ENCODE measurements at places on chromosomes 3 and 15.

DNA sequence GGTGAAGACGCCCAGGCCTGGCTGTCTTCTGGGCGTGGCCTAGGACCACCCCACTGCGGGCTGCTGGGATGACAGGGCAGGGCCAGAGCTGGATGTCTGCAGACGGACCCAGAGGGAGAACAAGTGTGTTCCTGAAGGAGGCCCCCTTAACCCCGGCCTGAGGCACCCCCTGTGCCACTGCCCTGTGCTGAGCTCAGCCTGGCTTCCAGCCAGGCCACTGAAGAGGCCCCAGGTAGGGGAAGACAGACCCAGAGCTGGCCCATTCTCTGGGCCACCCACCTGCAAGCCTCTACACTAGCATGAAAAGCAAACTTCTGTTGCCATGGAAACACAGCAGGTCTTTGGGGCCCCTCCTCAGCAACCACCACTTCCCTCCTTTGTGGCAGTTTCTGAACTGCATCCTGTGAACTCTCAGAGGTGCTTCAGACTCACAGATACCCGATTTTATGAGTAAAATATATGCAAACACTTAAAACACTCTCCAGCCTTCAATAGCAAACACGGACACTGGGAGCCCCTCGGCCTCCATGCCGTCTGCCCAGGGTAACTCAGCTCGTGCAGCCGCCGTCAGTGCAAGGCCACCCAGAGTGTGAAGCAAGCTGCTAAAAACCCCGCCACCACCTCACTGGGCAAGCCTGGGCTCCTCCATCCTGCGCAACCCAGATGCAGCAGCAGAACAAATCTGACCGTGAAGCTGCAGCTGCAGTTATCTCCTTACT, 42.5 kb downstream of the CMTM6 start:
- DNase-seq: no peak

DNA sequence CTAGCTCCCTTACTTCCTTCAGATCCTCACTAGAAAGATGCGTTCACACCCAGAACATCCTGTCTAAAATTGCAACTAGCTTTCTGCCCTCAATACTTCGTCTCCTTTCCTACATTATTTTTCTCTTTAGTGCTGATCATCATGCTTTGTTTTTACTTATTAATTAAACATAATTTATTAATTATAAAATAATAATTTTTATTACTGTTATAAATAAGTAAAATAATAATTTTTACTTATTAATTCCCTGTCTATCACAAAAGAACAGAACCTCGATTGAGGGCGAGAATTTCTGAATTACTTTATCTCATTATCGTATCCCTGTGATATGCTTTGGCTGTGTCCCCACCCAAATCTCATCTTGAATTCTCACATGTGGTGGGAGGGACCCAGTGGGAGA, 41.3 kb downstream of the GOLIM4 start:
- DNase-seq: no peak

- DNase-seq: no peak
Observed at GRCh38 chr3:127209840-127210653, 17.1 kb downstream of the PRR23E start.

DNA sequence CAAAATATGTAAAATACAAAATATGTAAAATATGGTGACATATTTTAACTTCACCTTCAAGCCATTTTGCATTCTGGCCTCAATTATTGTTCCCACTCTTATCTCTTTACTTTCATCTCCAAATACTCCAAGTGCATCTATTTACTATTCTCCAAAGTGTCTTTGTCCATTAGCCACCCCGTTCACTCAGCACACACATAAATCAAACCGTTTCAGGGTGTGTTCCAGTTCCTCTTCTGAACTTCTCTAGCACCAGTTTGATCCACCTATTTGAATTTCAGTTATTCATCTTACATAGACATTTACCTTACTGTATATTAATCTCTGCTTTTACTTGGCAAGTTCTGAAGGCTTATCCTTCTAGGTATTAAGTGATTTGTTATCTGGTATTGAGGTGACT, 45.1 kb downstream of the SGO1 start:
- DNase-seq: no peak

GRCh38 chr15:56894601-56895000, 23.8 kb upstream of the TCF12 start:
- no peak for DNase-seq

- DNase-seq: peak; percentile 81
Observed at GRCh38 chr15:63013052-63013808, 29.3 kb upstream of the TPM1 start.

DNA sequence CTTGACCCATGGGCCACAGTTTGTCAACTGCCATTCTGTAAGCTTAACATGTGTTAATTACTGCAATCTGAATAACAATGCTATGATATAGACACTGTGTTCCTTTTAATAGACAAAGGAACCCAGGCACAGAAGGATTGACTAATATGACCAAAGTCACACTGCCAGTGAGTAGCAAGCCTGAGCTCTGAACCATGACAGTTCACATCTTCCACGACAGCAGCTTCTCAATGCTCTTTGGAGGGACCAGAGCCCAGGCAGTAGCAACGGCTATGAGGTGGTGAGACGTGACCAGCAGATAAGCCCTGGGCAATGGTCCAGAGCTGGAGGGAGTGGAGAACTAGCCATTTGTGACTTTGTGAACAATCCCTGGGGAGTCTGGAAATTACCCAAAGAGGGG, 19.4 kb downstream of the CA12 start:
- no peak for DNase-seq

- DNase-seq: peak; percentile 91
Observed at GRCh38 chr3:110521019-110521418, 550.6 kb upstream of the NECTIN3 start.

DNA sequence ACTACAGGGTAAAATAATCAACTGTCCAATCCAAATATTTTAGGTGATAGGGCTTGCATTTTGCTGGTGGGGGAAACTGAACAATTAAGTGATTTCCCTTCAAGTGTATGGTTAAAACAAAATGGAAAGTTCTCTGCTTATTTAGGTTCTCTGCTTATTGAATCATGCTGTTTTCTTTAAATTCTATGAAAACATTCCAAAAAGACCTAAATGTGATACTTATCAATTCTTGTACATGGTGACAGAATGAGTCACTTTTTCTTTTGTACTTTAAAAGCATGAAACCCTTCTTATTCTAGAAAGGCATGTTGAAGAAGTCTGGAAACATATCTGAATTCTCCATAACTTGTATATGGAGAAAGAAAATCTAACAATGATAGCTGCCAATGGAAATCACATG, 192.6 kb downstream of the FMN1 start:
- no peak for DNase-seq

GRCh38 chr15:70523192-70523591, 240.2 kb downstream of the UACA start:
- no peak for DNase-seq

DNA sequence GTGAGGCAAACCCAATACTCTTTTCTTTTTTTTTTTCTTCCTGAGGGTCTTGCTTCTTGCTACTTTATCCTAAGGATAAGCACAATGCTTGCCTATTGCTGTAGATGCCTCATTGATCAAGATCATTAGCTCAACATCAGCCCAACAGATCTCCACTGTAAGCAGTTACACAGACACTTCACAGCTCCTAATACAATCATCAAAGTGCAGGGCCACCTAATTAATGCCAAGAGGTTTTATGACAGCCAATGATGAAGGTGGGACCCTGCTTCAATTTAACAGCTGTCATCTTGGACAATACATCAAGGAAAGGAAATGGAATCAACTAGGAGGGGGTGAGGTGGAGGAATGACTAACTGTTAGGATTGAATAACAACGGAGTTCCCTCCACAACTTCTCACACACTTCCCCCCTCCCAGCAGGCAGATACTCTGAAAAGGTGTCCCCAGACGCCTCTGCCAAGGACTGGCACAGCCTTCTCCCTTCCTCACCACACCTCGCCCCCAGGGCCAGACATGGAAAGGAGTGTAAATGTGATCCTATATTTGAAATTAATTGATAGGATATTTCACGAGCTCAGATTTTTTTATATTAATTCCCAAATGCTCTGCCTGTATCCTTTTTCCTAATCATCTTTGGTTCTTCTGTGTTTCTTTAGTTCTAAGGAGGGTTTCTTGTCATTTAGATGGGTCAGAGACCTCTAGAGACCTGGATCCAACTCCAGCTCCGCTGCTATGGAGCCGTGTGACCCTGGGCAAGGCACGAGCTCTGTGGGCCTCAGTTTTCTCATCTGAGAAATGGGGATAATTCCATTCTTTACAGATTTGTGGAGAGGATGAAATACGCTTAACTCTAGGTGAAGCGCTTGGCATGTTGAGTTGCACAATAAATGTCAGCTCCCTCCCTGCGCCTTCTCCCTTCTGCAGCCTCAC, 1.2 kb downstream of the DCLK3 start:
- no peak for DNase-seq

DNA sequence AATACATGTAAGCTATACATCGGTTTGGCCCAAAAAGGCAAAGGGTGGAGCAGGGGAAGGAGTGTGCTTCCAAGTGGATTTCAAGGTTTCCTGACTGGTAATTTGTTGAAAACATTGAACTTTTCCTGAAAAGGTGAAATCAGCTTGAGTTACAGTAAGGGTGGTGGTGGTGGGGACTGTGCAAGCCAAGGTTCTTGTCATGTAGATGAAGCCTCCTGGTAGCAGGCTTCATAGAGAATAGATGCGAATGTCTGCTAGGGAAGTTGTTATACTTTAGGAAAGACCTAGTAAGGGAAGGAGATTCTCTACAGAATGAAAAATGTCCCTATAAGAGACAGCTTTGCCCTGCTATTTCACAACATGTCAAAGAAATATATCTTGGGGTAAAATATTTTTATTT, 528.2 kb upstream of the CBLB start:
- no peak for DNase-seq

DNA sequence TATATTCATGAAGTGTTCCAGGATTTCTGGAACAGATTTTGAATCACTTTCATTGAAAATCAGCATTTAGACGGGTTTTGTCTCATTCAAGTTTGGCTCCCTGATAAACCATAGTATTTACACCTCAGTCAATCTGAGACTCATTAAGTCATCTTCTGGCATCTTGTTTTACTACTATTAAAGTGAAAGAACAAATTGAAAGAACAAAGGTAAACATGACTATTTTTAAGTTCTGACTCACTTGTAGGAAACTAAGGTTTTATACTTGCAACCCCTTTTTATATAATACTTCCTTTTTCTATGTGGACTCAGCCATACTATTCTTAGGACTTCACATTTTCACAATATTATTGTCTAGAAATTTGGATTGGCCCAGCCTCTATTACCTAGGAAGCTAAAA, 854.4 kb downstream of the SQOR start:
- DNase-seq: no peak

GRCh38 chr3:47266709-47267489, 15.7 kb downstream of the KIF9 start:
- peak; percentile 85 for DNase-seq

DNA sequence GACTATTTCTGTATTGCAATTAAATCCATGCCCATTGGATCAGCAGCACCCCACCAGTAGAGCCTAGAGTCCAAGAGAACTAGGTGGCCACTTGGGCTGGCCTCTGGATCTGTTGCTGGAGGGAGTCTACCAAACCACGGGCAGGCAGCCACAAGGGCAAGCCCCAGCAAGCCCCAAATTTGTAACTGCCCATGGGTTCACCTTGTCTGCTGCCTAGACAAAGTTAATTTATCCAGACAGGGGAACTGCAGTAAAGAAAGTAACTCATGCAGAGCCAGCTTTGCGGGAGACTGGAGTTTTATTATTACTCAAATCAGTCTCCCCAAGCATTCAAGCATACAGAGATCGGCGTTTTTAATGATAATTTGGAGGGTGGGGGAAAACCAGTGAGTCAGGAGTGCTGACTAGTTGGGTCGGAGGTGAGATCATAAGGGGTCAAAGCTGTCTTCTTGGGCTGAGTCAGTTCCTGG, 74.0 kb upstream of the TERB2 start:
- DNase-seq: no peak

DNA sequence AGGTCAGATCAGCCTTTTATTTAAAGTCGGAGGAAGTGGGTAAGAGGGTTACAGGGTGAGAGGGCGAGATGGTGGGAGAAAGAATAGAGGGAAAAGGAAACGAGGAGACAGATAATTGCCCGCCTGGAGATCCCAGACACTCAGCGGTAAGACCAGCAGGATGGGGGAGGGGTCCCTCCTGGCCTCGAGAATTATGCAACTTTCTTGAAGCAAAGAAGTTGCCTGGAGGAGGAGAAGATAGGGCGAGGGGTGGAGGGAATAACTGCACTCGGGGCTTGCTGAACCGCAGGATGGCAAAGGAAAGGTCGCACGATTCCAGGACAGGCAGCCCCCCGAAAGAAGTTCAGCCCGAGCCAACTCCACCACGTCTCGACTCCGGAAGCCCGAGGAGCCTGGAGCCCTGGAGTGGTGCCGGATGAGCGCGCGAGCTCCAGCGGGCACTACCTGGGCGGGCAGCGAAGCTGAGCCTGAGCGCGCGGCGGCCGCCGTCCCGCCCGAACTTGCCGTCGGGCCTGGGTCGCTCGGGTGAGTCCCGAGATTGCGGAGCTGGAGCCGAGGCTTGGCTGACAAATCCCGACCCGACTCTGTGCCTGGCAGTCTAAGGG, 402 bp downstream of the WWTR1 start:
- DNase-seq: no peak

GRCh38 chr3:71031181-71031580, 552.3 kb downstream of the FOXP1 start:
- no peak for DNase-seq

DNA sequence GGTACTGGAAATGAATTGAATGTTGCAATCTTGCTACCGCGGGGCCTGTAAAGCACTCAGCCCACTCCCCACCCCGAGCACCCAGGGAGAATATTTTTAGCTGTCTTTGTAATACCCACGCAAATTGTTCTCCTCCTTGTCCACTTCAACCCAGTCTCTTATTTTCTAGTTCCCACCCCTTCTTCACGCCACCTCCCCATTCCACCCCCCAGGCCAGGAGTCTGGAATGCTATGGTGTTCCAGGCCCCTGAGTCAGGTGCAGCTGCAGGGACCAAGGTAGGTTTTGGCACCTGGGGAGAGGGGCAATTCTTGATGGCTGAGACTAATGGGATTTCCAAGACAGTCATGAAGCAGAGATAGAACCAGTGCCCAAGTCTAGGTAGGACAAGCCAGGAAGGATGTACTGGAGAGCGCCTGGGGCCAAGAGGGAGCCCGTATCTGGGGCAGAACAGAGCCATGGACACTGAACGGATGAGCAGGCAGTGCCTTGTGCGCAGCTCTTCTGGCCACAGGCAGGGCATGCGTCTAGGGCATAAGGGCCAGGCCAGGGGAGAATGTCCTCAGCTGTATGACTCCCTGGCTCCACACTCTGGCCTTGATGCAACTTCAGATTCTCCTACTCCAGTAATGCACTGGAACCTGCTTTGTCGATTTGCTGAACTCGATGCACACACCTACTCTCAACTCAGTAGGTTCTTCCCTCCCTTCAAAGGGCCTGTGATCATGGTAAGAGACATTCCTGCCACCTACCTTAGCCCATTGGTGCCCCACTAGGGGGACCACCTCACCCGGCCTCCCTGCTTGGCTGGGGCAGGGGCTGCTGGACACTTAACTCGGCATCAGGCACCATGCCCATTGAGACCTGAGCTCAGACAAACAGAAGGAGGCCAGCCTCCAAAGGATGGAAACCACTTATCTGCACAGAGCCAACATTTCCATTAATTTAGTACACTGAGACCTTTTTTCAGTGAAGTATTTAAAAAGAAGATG, 34.6 kb upstream of the MAGEF1 start:
- DNase-seq: no peak

- DNase-seq: no peak
Observed at GRCh38 chr3:113185194-113185835, 26.0 kb upstream of the BOC start.

Measured in skeletal muscle cell (primary cell).